ENCODE measurements at places on chromosomes 11 and 22. TPM values are rescaled to one million over a fixed set of nuclear protein-coding genes. Genes with fewer than 3 reads are reported as not detected.

APOL5 gene
- total RNA-seq, result not detected

DNA sequence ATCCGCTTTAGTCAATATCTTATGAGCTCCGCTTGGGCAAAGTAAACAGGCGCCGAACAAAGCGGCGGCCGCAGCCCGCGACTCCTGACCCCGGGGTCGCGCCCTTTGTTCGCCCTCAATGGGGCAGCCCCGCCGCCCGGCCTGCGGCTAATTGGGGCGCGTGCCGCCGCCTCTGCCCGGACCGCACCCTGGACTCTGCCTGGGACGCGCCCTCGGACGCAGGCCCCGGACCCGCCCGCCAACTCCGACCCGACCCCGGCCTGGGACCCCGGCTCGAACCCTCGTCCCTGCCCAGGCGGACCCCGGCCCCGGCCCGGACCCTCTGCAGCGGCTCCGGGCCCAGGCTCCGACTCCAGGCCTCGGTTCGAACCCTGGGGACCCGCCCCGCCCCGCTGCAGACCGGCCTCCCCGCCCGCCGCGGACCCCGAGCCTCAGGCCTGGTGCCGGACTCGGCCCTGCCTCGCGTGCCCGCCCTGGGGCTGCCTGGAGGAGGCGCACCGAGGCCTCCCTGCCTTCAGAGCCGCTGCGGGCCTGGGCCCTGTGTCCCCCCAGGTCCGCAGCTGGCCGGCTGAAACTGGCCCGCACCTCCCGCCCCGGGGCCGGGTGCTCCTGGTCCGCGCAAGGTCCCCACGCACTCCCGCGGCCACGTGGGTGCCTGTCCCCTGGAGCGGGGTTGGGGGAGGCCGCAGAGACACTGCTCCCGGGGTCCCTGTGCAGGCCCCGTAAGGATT lies 84.7 kb upstream of the WNT7B start:
- no peak for DNase-seq

GGT1 gene
- total RNA-seq, result 2.0 TPM

DNA sequence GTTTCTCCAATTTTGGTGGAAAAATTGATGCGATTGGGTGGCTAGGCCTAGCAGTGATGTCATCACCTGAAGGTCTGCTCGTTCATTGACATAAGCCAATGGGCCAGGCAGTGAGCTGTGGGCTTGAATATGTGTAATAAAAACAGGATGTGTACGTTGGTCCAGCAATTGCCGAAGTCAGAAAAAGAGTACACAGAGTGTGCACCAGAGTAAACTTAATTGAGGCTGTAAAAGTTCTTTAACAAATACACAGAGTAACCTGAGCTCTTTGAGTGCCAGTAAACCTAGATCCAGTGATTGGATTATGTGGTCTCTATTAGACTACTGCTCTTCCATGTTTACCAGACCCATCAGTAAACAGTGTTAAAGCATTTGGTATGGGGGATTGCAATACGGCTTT lies 13.0 kb upstream of the GLYATL1 start:
- no peak for DNase-seq

GRCh38 chr22:47411006-47411405 lies 648.6 kb downstream of the TBC1D22A start:
- no peak for DNase-seq

RHOG gene
- total RNA-seq, result 1.2 TPM

- no peak for DNase-seq
These were observed 149.9 kb downstream of the PKNOX2 start for GRCh38 chr11:125314276-125315078.

GRCh38 chr11:369336-370018 lies at the start of gene B4GALNT4:
Gene B4GALNT4, plus strand, starts transcription at chr11:369499. Its CDS starts 305 bp downstream, at chr11:369804.
- peak; percentile 96 for DNase-seq

DNA sequence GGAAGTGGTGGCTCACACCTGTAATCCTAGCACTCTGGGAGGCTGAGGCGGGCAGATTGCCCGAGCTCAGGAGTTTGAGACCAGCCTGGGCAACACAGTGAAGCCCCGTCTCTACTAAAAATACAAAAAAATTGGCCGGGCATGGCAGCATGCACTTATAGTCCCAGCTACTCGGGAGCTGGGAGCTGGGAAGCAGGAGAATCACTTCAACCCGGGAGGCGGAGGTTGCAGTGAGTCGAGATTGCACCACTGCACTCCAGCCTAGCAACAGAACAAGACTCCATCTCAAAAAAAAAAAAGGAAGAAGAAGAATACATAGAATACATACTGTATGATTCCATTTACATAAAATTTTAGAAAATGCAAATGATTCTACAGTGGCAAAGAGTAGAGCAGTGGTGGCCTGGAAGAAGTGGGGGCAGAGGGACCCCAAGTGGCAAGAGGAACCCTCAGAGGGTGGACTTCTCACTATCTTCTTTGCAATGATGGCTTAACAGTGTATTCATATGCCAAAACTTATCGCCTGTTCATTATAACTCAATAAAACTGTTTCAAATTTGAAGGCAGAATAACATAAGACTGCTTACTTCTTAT lies 22.0 kb downstream of the PACSIN2 start:
- DNase-seq, result no peak

LRRC74B gene
- under 0.01 TPM for total RNA-seq

GRCh38 chr22:38034278-38034882 lies 22.8 kb upstream of the PICK1 start:
- peak; percentile 69 for DNase-seq

- DNase-seq, result no peak
These were observed 9.2 kb downstream of the RHOG start for GRCh38 chr11:3831378-3832239.

CARD10 gene
- total RNA-seq, result 4.1 TPM

DNA sequence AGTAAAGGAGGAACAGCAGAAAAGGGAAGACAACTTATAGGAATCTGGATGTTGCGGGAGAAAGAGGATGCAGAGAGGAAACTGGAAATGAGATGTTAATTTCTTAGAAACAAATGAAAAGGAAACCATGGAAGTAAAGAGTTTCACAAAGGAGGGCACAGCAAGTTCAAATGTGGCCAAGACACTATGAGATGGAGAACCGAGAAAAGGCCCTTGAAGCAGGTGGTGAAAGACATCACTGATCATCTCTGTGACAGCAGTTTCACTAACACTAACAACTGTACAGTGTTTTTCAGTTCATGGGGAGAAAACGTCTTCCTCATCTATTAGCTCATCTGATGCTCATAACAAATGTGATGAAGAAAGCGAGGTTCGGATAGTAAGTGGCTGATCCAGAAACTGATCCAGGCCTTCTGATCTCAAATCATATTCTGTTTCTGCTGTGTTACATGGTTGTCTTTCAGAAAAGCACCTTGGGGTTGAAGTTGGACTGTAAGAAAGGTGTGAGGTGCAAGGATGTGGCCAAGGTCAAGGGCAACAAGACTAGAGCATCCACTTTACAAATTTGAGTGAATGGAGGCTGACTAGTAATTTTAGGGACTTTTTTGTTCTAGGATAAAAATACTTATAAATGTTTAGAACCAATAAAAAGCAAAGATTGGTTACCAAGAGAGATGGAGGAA lies 492.1 kb upstream of the CADM1 start:
- no peak for DNase-seq

DNA sequence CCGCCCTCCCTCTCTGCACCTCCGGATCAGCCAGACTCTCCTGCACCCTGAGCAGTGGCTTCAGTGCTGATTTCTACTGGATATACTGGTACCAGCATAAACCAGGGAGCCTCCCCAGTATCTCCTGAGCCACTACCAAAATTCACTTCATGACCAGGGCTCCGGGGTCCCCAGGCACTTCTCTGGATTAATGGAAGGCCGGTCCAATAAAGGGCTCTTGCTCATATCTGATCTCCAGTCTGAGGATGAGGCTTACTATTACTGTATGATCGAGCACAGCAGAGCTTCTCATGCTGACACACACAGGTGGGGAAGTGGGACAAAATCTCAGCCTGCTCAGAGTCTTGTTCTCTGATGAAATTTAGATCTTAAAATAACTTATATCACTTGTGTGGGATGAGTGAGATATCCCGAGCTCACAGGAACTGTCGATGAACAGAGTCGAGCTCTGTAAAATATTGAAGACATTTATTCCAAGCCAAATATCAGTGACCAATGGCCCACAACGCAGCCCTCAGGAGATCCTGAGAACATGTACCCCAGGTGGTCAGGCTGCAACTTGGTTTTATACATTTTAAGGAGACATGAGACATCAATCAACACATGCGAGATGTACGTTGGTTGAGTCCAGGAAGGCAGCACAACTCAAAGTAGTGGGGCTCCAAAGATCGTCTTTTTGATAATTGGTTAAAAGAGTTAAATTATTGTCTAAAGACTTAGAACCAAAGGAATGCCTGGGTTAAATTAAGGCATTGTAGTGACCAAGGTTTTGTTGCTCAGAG lies 93.0 kb upstream of the TOP3B start:
- no peak for DNase-seq

SNX32 gene
- 6.1 TPM for total RNA-seq

GRCh38 chr11:45282081-45282480 lies 4.1 kb downstream of the SYT13 start:
- DNase-seq, result no peak

GRCh38 chr11:1050581-1051355 lies 14.2 kb upstream of the MUC6 start:
- DNase-seq, result peak; percentile 81

GRAMD4 gene
- total RNA-seq, result 49.7 TPM

- DNase-seq, result peak; percentile 61
These were observed at the start of gene DDX25 for GRCh38 chr11:125903711-125904659. Gene DDX25, plus strand, starts transcription at chr11:125904508. Its CDS starts 10 bp downstream, at chr11:125904518.

POU2AF3 gene
- 0.41 TPM for total RNA-seq

GRCh38 chr11:7490535-7490934 lies 5.2 kb downstream of the OLFML1 start:
- no peak for DNase-seq

DNA sequence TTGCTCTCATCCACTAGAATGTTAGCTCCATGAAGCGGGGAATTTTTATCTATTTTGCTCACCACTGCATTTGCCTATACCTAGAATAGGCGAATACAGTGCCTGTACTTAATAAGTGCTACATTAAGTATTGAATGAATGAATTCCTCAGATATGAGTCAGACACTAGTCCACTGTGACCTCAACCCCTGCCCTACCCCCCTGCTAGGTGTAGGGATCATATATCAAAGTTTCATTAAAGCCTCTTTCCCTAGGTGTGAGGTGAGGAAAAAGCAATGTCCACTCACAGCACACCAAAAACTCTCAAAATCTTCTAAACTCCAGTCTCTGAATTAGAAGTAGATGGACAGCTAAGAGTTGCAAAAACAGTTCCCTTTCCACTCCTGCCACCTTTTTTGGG lies 9.8 kb upstream of the PSMA1 start:
- no peak for DNase-seq

LARGE2 gene
- 0.41 TPM for total RNA-seq

DNA sequence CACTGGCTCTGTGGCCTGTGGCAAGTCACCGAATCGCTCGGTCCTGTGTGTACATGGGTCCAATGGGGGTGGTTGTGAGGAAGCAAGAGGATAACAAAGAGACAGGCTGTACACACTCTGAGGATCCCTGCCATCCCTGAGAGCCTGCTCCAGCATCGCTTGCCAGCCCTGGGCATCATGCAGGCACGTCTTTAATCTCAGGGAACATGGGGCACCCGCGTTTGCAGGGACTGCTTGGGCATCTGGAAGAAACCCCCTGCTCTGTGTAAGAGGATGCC lies 1.3 kb upstream of the C1QTNF5 start:
- no peak for DNase-seq

MMP20 gene
- not detected for total RNA-seq

GRCh38 chr11:67024410-67024809 lies 1.5 kb downstream of the SYT12 start:
- no peak for DNase-seq
